ENCODE measurements at places on chromosomes 11 and 22.

GRCh38 chr11:74720596-74721478 lies 10.4 kb downstream of the CHRDL2 start:
- DNase-seq: no peak

- no peak for DNase-seq
These were observed 5.2 kb downstream of the SMARCB1 start for GRCh38 chr22:23791738-23792645.

GRCh38 chr11:65786786-65787636 lies at the start of gene OVOL1:
TSS of gene OVOL1 (plus strand) at chr11:65787063. CDS start at chr11:65787374, 311 bp downstream.
- no peak for DNase-seq

- DNase-seq: no peak
These were observed 36.2 kb downstream of the THOC5 start for GRCh38 chr22:29517215-29517908.

GRCh38 chr11:7417328-7417727 lies 68.0 kb upstream of the OLFML1 start:
- DNase-seq: no peak

GRCh38 chr11:44572884-44573283 lies 7.4 kb downstream of the CD82 start:
- no peak for DNase-seq

DNA sequence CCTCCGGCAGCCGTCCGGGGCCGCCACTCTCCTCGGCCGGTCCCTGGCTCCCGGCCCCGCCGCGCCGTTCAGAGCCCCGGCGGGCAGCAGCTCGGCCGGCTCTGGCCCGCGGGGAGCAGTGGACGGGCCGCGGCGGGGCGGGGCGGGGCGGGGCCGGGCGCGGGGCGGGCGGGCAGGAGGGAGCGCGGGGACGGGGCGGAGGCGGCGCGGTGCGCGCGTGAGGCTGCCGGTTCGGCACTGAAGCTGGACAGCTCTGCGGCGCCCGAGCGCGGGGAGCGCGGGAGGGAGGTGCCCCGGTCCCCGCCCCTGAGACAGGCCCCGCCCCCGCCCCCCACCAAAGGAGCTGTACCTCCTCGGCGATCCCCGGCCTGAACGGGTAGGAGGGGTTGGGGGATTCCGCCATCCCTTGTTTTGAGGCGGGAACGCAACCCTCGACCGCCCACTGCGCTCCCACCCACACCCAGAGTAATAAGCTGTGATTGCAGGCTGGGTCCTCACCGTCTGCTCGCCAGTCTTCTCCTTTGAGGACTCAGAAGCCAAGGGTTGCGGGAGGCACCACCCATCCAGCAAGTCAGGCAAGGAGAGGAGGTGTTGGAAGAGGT lies at the start of gene DRD2:
TSS of gene DRD2 (minus strand) at position 239 of the 602 bp plus-strand sequence. CDS start 50,747 bp downstream, outside the sequence.
- DNase-seq: no peak

DNA sequence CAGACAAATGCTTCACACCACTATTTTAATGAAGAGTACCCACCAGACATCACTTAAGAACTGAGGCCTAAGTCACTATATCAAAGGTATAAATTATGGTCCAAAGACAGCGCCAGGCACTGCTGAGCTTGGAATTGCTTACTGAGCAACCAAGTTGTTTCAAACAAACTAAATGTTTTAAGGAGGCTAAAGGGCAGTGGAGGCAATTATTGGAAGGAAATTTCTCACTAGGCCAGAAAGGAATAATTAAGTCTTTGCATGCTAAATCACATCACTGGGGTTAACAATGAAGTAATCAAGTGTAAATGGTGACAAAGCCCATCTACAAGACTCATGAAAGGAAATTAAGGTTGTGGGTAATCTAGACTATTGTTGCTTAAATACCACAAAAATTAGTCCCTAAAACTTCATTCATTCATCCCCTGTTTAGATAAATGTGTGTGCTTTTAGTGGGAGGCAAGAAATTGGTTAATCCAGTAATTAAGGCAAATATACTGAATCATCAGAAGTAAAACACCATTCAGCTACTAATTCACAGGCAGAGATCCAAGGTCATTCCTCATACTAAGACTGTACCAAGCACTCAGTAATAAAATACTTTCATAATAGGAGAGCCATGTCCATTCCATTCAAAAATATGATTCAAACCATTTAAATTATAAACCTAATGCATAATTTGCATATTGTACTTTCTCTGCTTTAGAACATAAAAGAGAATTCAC lies 21.2 kb downstream of the LGR4 start:
- no peak for DNase-seq

GRCh38 chr11:112605093-112605666 lies 344.5 kb upstream of the PLET1 start:
- no peak for DNase-seq

DNA sequence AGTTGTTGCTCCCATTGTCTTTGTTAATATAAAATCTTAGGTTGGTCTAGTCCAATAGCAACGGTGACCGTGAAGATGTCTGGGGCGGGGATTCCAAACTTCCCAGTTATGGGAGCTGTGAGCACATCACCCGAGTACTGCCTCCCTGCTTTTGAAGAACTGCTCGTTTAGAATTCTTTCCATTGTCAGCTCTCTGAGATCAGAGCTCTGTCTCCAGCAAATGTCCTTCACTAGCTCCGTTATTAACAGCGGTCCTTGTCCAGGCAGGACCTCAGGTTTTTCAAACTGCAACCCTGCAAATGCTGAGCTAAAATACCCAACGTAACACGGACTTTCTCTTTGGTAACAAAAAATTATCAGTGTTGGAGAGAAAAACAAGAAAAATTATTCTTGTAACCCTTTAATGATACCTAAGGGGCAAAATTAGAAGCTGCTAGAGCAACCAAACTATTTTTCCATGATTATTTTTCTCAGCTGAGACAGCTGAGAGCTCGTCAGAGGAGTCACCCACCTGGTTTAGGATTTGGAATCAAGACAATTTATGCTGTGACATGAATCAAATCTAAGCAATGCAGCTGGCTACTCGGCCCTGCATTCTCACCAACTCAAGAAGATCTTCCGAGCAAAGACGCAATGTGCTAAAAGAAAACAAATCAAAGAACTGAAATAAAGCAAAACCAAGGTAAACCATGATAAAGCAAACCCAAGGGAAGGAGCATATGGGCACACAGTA lies 15.1 kb upstream of the EFCAB6 start:
- DNase-seq: no peak

Data from stimulated activated CD8-positive, alpha-beta memory T cell treated with anti-CD3 and anti-CD28 coated beads, Interleukin-2, amount 100 ng/mL, for 1 hour (primary cell).